ENCODE measurements at places on chromosomes 3 and 15.

GRCh38 chr15:100902436-100903167 lies 16.6 kb upstream of the LRRK1 start:
- DNase-seq, result no peak

DNA sequence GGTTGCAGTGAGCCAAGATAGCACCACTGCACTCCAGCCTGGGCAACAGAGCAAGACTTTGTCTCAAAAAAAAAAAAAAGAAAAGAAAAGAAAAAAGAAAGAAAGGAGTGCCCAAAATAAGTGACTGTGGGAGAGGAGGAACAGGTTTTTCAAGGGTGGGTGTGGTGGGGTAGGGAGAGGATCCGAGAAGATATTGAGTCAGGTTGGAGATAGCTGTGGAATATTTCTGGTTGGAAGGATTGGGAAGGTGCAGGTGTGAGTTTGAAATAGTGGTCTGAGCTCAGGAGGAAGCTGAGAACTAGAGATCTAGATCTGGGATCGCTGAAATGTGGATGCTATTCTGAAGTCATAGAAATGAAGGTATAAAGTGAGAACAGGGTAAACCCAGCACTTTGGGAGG lies 7.8 kb downstream of the SCAMP2 start:
- no peak for DNase-seq

- DNase-seq, result no peak
These were observed 46.6 kb downstream of the SLCO2A1 start for GRCh38 chr3:133983126-133983525.

GRCh38 chr3:74630602-74631001 lies 16.1 kb upstream of the CNTN3 start:
- no peak for DNase-seq

- no peak for DNase-seq
These were observed 67.9 kb upstream of the OCA2 start for GRCh38 chr15:28167042-28167441.

- DNase-seq, result no peak
These were observed 470.1 kb upstream of the THBS1 start for GRCh38 chr15:39110746-39111145.

- no peak for DNase-seq
These were observed 225.6 kb upstream of the SATB1 start for GRCh38 chr3:18650731-18651130.

GRCh38 chr15:82043796-82044372 lies 1.9 kb downstream of the MEX3B start:
- peak; percentile 32 for DNase-seq

DNA sequence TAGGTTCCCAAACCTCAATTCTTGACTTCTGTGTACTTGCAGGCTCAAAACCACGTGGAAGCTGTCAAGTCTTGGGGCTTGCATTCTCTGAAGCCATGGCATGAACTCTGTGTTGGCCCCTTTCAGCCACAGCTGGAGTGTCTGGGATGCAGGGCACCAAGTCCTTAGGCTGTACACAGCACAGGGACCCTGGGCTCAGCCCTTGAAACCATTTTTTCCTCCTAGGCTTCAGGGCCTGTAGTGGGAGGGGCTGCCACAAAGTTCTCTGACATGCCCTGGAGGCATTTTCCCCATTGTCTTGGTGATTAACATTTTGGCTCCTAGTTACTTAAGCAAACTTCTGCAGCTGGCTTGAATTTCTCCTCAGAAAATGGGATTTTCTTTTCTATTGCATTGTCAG lies 135.4 kb downstream of the ATG7 start:
- DNase-seq, result no peak

DNA sequence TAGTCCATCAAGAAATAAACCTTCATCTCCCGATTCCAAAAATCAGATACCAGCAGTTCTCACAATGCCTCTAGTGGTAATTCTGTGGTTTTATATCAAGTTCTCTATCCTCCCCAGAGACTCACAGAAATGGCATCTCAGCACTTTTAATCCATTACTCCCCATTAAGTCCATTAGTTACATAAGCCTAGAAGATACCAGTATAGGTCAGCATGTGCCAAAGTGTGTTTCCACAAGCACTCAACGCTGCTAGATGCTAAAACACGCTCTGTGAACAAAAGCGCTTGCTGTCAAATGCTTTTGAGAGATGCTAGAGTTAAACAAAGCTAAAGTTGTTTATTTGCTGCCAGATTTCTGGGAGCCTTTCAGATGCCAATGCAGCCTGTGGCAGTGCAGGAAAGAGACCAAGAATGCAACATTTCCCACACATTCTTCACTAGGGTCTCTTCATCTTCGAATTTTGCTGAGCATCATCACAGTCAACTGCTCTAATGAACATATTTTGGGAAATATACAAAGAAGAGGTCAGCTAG lies 918.8 kb upstream of the CFAP20DC start:
- DNase-seq, result no peak

GRCh38 chr3:32996755-32997091 lies 45.3 kb downstream of the CCR4 start:
- DNase-seq, result no peak

DNA sequence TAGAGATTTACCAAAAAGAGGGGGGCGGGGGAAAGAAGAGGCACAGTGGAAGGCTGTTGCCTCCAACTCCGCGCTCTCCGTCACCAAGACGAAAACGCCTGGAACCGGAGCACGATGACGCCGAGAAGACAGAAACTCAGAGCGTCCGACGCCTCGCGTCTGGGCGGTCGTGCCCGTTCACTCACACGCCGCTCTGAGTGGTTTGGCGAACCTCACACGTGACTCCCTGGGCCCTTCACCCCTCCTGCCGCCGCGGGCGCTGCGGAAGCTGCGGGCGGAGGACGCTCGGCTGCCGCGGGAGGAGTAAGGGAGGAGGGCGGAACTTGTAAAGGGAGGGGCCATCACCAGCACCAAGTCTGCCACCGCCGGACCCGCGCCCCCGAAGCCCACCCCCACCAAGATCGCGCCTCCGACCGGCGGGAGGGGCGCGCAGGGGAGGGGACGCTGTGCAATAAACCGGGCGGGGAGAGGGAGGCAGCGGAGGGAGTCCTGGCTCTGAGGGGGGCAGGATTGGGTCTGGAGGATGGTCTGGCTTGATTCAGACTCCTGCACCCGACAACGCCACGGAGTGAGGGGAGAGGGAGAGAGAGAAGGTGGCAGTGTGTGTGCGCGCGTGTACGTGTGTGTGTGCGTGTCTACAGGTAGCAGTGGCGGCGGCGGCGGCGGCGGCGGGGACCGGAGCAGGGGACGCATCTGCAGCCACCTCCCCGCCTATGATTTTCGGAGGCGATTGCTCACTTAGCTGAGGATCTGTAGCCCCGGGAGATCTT lies 1.9 kb upstream of the NLGN1 start:
- peak; percentile 82 for DNase-seq

GRCh38 chr15:89171136-89172072 lies 50.0 kb downstream of the RLBP1 start:
- DNase-seq, result peak; percentile 78

Measured in endothelial cell (in vitro differentiated cells).